DMS 273 treated with DMSO at 0.1 percent for 48 hours (cell line): ENCODE measurements at places on chromosomes 5 and 9.

GRCh38 chr5:141373673-141374317 is at the start of gene PCDHGA6:
Gene PCDHGA6, plus strand, starts transcription at chr5:141373891. Its CDS starts 193 bp downstream, at chr5:141374084.
- no peak for DNase-seq

GRCh38 chr5:149220750-149221149 is 50.9 kb upstream of the AFAP1L1 start:
- DNase-seq, result no peak

- no peak for DNase-seq
Measured at GRCh38 chr5:107958861-107959260, 288.1 kb upstream of the EFNA5 start.

DNA sequence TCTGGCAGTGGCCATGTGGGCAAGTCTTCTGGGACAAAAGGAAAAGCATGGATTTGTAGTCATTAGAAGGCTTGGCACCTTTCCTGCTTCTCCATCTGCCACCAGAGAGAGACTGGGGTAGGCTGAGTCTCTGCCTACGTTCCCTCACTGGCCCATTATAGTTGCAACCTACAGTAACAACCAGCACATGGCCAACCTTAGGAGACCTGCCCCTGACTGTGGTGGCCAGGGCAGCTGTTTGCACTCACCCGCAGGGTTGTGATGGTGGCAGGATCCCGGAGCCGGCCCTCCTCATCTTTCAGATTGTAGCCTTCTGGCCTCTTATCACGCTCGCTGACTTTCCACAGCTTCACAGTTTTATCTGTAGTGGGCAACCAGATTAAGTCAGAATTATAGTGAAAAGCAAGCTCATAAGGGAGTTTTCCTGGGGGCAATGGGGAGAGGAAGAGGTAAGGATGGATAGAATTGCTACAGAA is 174.9 kb upstream of the GPR151 start:
- DNase-seq, result peak; percentile 99

GRCh38 chr9:36053971-36054370 is 17.3 kb downstream of the RECK start:
- DNase-seq, result no peak

DNA sequence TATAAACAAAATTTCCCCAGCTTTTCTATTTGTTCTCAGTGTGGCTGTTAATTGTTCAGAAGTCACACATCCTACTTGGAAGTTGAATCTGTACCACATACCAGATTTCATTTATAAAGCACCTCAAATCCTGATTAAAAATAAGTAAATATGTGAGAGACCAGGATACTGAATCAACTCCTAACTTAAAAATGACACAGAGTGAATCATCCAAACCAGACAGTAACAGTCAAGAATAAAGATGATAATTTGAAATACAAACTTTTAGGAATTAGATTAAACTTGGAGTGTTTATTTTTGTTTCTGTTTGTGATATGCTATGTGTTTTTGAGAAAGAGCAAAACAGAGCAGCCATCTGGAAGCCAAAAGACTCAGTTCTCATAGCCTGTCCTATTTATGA is 633.2 kb upstream of the RORB start:
- no peak for DNase-seq

- no peak for DNase-seq
Measured at GRCh38 chr9:132002643-132003318, 76.9 kb downstream of the MED27 start.

- DNase-seq, result no peak
Measured at GRCh38 chr5:124179819-124180218, 566.6 kb downstream of the ZNF608 start.

DNA sequence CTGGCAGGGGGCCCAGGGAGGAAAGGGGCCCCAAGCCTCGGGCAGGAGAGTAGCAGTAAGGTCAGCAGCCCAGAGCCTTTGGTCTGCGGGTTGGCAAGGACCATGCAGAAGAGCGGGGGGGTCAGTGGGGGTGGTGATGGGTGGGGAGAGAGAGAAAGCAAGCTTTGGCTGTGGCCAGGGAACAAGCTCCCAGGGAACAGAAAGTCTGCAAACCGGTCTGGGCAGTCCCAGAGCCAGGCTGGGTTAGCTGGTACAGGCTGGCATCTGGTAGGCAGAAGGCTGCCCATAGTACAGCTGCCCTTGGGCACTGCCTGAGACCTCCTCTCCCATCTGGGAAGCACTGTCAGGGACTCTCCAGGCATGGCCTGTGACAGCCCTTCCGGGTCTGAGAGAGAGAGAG is 10.5 kb upstream of the EPB41L4B start:
- no peak for DNase-seq

DNA sequence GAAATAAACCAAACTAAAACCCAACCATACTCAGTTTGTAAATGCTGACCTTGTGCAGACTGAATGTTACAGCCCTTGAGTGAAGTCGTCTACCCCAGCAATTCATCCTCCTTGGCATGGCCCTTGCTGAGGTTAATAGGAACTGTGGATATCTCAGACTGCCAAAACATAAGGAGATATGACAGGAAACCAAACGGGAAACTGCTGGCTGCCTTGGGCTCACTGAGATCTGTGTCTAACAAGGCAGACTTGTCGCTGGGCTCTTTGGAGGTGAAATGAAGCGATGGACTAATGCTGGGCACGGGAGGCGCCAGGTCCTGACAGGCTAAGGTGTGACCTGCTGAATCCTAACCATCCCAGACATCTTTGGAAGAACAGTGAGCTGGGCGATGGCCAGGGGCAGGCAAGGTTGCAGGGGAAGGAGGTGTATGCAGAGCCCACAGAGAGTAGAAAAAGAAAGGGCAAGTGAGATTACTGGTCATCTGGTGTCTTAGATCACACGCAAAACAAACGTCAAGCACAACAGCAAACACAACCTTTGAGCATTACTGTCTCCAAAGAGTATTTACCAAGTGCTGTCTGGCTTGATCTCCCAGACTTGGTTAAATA is 44.6 kb upstream of the ALDH1A1 start:
- DNase-seq, result no peak

GRCh38 chr9:75418518-75418917 is 330.2 kb downstream of the OSTF1 start:
- DNase-seq, result no peak

DNA sequence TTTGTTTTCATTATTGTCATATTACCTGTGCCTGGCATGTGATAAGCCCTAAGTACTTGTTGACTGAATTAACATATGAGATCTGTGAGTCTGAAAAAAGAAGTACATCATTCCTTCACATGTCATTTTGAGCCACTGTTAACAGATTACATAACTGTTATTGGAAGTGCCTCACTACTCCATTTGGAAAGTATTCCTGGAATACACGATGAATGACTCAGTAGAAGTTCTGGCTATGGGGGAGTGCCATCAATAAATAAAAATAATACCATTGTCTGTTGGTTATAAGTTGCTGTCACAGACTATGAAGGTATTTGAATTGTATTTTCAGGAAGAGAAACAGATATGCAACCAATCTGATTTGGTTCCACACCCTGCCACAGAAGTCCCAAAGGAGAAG is 12.9 kb downstream of the NIPSNAP3B start:
- no peak for DNase-seq

- DNase-seq, result no peak
Measured at GRCh38 chr5:31415960-31416359, 115.9 kb downstream of the DROSHA start.

DNA sequence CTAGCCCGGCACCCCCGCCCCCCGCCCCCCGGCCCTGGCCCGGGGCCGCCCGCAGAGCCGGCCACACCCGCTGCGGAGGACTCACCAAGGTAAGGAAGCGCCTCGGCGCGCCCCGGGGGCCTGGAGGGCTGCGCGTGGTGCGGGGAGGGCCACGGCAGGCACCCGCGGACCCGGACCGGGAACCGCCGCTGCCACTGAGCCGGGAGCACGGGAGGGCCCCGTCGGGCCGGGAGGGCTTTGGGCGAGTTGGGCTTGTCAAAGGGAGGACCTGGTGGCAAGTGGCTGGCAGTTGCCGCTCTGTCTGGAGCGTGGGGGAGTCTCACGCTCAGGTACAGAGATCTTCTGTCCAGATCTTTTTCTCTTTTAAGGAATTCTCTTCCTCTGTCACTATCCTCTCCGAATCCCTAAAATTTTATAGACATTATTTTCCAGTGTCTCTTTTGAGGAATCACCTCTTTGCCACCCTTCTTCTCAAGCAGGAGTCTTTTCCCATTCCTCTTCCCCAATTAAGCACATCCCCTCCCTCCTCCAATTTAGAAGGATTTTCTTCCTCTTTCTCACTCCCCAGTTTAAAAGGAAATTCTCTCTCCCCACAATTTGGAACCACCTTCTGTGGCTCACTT is 11.3 kb upstream of the LHX2 start:
- no peak for DNase-seq

- DNase-seq, result no peak
Measured at GRCh38 chr5:137126829-137127228, 372.3 kb downstream of the SPOCK1 start.
